Dermis blood vessel endothelial cell (primary cell): ENCODE measurements at places on chromosomes 5 and 9. TPM values are rescaled to one million over a fixed set of nuclear protein-coding genes. Genes with fewer than 3 reads are reported as not detected.

DNA sequence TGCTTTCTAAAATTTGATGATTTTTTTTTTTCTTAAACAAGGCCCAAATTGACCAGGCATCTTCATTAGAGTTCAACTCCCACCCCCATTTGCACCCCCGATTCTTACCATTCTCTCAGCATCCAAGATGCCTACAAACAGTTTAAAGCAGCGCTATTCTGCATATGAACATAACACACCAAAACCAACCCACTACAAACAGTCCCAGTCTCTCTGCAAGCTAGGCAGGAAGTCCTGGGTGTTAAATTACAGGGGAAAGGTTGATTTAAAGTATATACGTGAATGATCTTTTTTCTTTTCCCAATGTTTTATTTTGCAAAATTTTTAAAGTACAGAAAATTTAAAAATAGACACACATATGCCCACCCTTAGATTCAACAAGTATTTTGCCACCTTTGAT is 127.0 kb downstream of the ADAMTS12 start:
- no peak for DNase-seq

- no peak for DNase-seq
Measured at GRCh38 chr9:74724317-74724716, 163.4 kb downstream of the TRPM6 start.

DNA sequence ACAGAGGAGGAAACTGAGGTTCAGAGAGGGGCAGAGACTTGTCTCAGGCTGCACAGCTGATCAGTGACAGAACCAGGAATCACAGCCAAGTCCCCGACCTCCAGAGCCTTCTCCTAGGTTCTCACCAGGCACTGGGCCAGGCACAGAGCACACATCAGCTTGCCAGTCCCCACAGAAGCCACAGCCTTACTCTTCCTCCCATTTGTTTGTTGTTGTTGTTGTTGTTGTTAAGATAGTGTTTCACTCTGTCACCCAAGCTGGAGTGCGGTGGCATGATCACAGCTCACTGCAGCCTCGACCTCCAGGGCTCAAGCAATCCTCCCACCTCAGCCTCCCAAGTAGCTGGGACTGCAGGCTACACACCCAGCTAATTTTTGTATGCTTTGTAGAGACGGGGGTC is 41.4 kb downstream of the NAIF1 start:
- no peak for DNase-seq

DNA sequence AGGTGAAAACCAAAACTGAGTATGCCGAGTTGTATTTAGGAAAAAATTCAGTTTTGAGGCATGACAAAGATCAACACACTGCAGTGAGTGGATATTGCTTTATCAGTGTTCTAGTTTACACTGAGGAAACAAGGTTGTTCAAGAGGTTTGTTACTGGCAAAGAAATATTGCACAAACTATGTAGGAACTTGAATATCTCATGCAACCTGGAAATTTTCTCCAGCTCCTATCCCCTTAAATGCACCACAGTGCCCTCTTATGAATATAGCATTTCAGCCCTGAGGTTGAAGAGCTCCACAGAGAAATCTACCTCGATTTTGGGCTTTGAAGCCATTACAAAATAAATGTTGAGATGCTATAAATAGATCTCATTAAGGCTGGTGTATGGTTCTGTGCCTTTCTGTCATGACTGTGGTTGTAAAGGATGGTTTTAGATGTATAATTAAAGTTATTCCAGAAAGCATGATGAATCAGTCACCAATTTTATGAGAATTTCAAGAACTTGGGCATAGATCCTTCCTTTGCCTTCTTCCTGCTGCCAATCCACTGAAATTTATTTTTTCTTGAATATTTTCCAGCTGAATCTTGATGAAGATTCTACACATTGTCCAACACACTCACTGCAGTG is 159.3 kb downstream of the SPATA31D1 start:
- no peak for DNase-seq

DNA sequence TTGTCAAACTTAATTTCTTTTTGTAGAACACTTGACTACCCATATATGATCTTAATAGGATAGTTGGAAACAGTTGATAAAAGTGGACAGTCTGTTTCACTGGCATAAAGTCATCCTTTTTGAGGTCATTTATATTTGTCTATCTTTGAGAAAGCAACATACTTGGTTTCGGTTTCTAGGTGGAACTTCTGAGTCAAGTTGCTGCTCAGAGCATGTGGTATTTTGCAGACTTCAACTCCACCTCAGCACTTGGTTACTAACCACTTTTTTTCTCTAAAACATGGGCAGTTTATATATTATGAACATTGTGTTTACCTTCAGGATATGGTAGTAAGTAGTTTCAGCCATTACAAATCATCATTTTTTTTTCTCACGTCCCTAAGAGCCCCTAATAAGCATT is 1749.0 kb upstream of the C9orf72 start:
- DNase-seq = no peak

FST gene
- 15.0 and 45.0 TPM in 2 replicates for total RNA-seq
